Urinary bladder (tissue), 4 donors: ENCODE measurements at places on chromosomes 12 and 14. TPM values are rescaled to one million over a fixed set of nuclear protein-coding genes. Genes with fewer than 3 reads are reported as not detected.

Gene REP15
- 0.84 TPM for polyA plus RNA-seq

Gene MUCL1
- not detected for polyA plus RNA-seq

Gene ATP5MC2
- polyA plus RNA-seq: 513 TPM

Gene SLCO1A2
- polyA plus RNA-seq: not detected

Gene RIC8B
- 10.5 TPM for polyA plus RNA-seq

Gene NEDD8
- polyA plus RNA-seq: 220 TPM

Gene CD69
- 7.4 TPM for polyA plus RNA-seq

Gene KRT82
- polyA plus RNA-seq: 0.06 TPM

Gene MMP14
- 189 TPM for polyA plus RNA-seq

Gene CLEC1B
- polyA plus RNA-seq: not detected

Gene TMEM117
- 9.2 TPM for polyA plus RNA-seq

Gene KRT79
- polyA plus RNA-seq: not detected

Gene PDZRN4
- polyA plus RNA-seq: 26.5 TPM

Gene CLEC4A
- polyA plus RNA-seq: 2.6 TPM

Gene TMEM253
- 0.42 TPM for polyA plus RNA-seq

Gene KLRC1
- 0.82 TPM for polyA plus RNA-seq

Gene CFAP73
- polyA plus RNA-seq: 0.39 TPM

Gene SLC17A8
- 0.05 TPM for polyA plus RNA-seq

Gene SPTB
- 0.76 TPM for polyA plus RNA-seq

Gene CMTM5
- polyA plus RNA-seq: 2.0 TPM

Gene RAD51AP1
- polyA plus RNA-seq: 2.4 TPM

Gene TNFAIP2
- 169 TPM for polyA plus RNA-seq

Gene CLECL1
- polyA plus RNA-seq: 0.37 TPM

Gene APOF
- polyA plus RNA-seq: 0.13 TPM

Gene DCAF4
- 16.6 TPM for polyA plus RNA-seq

Gene BEGAIN
- 1.8 TPM for polyA plus RNA-seq

Gene MYF5
- polyA plus RNA-seq: not detected

Gene IFT81
- polyA plus RNA-seq: 13.2 TPM

Gene DEGS2
- polyA plus RNA-seq: 6.2 TPM

Gene DNAI7
- polyA plus RNA-seq: 0.79 TPM

Gene PRPH
- polyA plus RNA-seq: 24.8 TPM

Gene KIF26A
- 5.7 TPM for polyA plus RNA-seq

Gene ZFHX2
- 0.71 TPM for polyA plus RNA-seq

Gene SCNN1A
- polyA plus RNA-seq: 10.4 TPM

Gene SERPINA9
- polyA plus RNA-seq: not detected

Gene FERMT2
- 216 TPM for polyA plus RNA-seq

Gene KDM2B
- 18.7 TPM for polyA plus RNA-seq

Gene LRCOL1
- 0.15 TPM for polyA plus RNA-seq

Gene TAS2R20
- 0.22 TPM for polyA plus RNA-seq

Gene ACVR1B
- 14.8 TPM for polyA plus RNA-seq

Gene CLIP1
- 53.4 TPM for polyA plus RNA-seq

Gene WIF1
- 1.9 TPM for polyA plus RNA-seq

Gene GPHN
- 14.6 TPM for polyA plus RNA-seq

Gene PZP
- 0.28 TPM for polyA plus RNA-seq

Gene GALNT8
- polyA plus RNA-seq: 0.60 TPM

Gene SLC5A8
- not detected for polyA plus RNA-seq
